ENCODE measurements at places on chromosomes 5 and 9.

DNA sequence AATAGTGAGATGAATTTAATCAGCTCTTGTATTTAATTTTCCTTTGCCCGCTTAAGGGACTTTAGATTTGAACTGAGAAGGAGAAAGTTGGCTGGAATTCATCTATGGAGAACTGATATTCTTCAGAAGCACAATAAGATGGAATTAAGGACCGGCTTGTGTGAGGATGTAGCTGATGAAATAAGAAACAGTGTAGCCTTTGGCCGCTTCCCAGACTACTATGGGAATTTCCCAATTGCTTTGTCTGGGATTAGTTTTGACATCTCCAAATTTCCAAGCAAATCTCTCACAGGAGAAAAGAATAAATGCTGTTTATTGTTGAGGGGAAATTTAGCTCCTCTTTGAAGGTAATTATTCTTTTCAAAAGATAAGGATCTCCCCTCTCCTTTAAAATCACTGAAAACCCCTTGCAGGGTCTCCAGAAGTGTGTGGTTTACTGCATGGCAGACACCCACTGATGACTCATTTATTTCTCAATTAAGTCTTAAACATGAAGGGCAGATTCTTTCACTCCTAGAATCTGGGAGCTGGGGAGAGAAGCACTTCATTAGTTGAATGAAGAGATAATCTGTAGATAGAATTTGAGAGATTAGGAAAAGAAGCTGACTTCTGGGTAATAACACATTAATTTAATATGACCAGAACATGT, 606.5 kb upstream of the ADAMTS16 start:
- no peak for DNase-seq

DNA sequence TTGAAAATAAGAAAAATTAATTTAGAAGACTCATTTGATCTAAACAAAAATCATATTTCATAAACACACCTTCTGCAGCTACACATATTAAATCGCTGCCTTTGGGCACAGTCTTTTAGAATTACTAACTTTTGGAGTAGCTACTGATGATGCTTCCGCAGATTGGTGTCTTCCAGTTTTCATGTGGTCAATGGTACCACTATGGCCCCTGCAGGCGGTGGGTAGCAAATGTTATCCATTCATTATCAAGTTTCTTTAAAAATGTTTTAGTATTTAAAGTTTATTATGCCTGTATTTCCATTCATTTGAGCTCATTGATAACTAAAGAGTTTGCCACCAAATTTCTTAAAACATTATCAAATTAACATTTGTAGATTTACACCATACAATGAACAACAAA, 122.9 kb upstream of the GRAMD2B start:
- DNase-seq = no peak

DNA sequence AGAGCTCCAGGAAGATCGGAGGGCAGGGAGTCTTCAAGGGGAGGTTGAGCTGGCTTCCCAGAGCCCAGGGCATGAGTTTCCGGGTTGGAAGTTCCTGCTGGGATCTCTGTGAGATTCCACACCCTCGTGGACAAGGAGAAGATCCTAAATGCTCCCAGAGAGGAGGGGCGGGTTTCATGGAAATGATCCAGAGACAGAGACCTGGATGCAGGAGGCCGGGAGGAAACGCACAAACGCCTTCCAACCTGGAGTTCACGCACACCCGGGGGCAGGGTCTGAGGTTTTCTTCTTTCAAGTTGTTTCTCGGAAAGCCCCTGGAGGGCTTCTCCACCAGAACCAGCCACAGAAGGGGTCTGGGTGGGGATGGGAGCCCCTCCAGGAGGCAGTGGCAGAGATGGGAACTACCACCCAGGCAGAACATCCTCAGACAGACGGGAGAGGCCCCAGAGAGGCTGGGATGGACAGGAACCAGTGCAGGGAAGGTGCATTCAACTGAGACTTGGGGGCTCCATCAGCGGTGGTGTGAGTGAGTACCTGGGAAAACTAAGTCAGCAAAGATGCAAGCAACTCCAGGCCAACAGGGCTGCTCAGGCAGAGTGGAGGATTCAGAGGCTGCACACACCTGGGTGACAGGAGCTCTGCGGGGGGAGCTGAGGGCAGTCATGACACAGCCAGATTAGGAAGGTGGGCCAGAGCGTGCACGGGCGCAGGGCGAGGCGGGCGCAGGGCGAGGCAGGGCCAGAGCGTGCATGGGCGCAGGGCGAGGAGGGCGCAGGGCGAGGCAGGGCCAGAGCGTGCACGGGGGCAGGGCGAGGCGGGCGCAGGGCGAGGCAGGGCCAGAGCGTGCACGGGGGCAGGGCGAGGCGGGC, 52.1 kb upstream of the EXOC3 start:
- no peak for DNase-seq

DNA sequence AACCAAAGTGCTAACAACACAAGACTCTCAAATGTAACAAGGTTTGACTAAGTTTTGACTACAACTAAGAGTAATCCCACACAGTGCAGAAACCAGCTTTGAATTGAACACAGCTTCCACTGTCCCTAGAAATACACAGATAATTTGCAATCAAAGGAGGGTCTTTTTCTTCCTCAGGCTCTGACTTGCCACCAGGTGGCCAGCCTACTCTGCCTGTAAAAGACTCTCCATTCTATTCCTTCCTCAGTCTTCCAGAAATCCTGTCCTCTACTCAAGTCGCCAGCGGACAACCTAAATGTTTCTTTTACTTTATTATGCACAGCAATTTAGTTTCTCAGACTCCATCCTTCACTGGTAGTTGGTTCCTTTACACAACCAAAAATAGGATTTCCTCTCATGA, 32.2 kb upstream of the MCTP1 start:
- DNase-seq = no peak

DNA sequence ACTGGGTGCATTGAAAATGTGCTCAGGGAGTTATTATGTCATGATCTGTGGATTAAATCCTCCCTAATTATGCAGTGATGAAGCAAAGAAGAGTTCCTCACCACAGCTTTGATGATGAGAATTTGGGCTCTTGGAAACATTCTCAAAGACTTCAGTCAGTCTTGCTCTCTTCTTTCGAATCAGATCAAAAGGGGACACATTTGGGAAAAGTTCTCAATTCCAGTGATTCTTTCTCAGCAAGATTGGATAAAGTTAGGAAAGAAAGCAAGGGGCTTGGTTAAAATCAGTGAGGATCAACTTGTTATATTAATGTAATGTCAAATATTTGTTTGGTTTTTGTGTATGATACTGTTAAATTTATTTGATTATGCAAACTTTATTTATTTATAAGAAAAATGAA, 411.3 kb upstream of the ACTBL2 start:
- no peak for DNase-seq

DNA sequence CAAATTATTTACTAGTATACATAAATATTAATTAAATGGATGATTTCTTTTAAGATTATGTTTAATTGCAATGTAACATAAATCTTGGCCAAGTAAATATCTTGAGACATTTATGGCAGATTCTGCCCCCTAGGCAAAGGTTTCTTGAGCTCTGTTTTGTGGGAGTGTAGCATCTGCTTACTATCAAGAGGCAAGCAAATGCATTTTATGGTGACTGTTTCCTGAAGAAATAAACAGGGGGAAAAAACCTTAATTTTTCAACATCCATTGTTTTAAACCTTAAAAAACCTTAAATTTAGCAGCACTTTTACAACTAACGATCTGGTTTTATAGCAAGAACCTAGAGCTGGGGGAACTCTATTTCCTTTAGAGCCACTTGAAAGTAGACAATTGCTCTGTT, 25.7 kb upstream of the FREM1 start:
- DNase-seq = no peak

GRCh38 chr5:56468277-56468676, 235.1 kb upstream of the ANKRD55 start:
- DNase-seq = no peak

DNA sequence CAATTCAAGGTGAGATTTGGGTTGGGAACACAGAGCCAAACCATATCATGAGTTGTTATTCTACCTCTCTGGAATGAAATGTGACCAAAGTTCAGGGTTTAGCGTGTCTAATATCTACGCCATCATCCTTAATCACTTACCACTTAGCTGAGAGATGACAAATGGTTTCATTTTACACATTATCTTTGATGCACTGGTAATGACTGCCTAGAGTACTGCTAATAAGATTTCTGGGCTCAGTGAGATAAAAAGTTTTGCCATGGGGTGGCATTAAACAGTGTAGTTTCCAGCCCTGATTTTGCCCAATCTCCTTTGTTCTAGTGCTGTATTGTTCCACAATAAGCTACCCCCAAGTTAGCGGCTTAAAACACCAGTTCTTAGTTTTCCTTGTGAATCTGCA, 367.2 kb downstream of the MLLT3 start:
- DNase-seq = no peak

GRCh38 chr5:415928-416635, 26.9 kb upstream of the EXOC3 start:
- DNase-seq = no peak

Measured in NCI-H2081 treated with DMSO at 0.1 percent for 48 hours (cell line).